Spinal cord (tissue), 10 donors: ENCODE measurements at places on chromosomes 6 and 20. TPM values are rescaled to one million over a fixed set of nuclear protein-coding genes. Genes with fewer than 3 reads are reported as not detected.

DNA sequence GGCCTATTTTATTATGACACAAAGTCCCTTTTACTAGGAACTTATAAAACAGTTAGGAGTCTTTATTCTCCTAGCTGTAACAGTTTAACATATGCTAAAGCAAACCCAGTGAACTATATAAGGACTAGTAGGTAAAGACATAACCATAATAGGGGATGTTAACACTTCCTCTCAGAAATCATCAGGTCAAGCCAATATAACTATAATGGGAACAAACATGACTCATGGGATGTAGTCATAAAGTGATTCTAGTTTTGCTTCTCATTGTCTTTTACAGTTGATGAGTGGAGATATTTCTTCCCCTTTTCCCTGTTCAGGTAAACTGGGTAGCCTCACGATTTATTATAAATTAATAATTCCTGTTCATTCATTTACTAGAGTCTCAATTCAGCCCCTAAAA, 9.7 kb downstream of the PTCHD4 start:
- no peak for DNase-seq

GRCh38 chr6:117483645-117484016, 1.2 kb downstream of the DCBLD1 start:
- no peak for DNase-seq

DNA sequence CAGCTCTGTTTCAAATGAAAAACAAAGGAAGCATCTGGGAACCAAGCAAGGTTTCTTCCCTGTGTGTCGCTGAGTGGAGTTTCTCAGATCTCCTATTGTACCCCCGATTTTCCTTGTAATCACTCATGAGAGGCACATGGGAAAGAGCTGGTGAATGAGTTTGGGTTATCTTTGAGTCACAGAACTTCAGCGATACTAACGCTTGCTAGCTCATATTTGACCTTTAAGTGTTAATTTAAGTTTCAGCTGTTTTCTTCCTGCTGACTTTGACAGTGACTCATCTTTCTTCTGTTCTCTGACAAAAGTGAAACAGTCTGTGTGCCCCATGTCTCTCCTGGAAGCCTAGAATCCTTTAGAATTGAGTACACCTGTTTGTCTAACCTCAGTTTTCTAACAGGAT, 261.1 kb upstream of the RGS17 start:
- DNase-seq = no peak

GRCh38 chr6:78462728-78463127, 404.6 kb upstream of the IRAK1BP1 start:
- no peak for DNase-seq

The MLIP gene
- total RNA-seq = 28.6 TPM

DNA sequence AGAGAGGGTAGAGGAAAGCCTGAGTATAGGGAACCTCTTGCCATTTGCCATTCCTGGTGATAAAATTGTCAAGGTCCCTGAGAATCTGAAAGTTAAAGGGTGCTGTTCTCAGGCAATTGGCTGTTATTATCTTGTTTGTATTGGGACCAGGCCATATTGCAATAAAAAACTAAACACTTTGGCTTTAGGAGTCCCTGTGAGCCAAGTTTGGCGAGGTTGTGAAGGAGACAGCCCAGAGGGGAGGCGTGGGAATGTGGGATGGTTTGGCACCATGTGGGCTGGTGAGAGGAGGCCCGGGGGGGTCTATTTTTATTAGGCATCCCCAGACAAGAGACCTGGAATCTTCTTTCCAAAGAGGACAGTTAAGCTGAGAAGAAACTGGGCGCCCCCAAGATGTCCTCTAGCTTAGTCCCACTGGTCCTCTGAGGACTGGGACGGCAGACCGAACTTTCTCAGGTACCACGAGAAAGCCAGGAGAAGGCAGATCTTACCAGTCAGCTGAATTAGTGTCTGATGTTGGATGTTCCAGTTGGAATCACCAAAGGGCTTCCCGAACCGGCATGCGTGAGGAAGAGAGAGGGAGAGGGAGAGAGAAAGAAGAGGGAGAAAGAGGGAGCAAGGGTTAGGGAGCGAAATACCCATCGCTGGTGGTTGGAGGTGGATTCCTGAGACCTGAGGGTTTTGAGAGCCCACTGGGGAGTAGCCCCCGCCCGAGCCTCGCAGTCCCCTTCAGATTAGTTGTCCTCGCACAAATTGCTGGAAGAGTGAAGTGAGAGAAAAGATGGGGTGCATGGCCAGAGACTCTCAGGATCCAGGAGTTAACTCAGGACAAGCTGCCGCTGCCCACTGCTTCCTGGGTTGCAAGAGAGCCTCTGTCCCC, 24.4 kb downstream of the DYNLT1 start:
- DNase-seq = no peak
